ENCODE measurements at places on chromosomes 7 and 10.

DNA sequence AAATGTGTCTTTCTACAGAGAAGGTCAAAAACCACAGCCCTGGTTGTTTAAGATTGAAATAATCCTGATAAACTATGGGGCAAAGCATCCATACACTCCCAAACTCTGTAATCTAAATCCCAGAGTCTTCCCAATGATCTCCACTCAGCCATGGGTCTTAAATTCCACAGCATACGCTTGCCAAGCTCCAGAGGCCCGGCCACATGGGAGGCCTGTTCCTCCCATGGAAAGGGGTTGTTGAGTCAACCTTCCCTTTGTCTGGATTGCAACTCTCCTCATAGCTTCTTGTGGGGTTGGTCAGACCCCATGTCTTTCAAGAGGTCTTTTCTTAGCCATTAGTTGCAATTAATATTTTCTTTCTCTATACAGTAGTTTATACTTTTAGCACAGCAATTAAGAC, 718 bp upstream of the STEAP4 start:
- no peak for DNase-seq

DNA sequence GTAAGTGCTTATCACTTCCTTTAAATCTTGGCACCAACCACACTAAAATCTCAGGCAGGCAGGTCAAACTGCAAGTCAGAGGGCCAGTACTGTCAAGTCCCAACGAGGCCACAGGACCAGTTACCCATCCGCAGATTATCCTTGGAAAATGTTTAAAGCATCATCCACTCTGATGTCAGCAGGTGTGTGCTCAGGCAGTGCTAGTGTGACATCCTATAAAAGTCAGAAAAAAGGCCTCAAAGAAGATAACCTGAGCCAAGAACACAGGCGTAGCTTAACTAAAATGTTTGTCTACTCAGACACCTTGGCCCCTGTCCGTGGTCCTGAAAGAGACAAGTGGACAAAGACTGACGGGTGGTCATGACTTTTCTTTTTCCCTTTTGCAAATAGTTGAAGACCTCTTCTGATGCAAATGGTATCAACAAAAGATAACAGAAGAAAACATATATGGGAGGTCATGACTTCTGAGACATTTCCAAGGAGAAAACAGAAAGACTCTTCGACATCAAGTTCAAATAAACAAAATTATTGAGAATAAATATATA, 309.3 kb downstream of the KCNMA1 start:
- no peak for DNase-seq

DNA sequence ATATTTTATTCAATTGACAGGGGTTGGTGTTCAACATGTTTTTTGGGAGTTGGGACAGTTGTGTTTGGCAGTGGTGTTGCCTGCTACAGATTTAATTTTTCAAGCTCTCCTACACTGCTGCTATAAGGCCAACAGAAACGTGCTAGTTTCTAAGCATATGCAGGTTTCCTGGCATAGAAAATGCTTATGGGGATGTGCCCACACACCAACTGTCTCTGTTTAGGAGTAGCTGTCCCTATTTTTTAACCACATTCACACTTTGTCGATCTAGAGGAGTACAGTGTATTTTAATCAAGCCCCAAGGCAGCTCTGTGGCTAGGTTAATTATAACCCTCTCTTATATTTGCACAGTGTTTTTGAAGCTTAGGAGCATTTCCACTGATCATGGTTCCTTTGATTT, 28.6 kb downstream of the TMEM178B start:
- DNase-seq = no peak

DNA sequence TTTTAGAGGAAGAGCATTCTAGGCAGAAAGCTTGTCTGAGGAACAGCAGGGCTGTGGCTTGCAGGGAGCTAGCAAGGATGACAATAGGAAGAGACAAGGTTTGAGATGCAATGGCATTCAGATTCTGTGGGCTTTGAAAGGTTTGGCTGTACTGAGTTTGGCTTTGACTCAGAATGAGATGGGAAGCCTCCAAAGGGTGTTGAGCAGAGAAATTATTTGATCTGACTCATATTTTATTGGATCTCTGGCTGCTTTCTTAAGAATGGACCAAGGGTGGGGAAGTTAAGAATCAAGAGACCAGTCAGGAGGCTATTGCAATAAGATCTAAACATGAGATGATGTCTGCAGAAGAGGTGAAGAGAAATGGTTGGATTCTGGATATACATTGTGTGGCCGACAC, 273.2 kb downstream of the CDK14 start:
- no peak for DNase-seq

- DNase-seq = no peak
Measured at GRCh38 chr10:77296534-77297392, 340.8 kb downstream of the KCNMA1 start.

DNA sequence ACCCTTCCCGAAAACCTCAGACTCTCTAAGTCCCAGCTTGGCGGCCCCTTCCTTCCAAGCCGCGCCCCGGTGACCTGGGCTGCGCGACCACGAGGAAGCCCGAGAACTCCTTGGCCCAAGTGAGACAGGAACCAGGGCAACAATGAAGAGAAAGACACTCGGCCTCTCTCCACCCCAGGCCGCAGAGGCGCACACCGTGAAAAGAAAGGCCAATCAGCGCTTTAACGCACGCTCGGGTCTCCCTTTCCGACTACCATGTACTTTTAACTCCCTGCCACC, 166.4 kb upstream of the PPP1R3A start:
- no peak for DNase-seq

DNA sequence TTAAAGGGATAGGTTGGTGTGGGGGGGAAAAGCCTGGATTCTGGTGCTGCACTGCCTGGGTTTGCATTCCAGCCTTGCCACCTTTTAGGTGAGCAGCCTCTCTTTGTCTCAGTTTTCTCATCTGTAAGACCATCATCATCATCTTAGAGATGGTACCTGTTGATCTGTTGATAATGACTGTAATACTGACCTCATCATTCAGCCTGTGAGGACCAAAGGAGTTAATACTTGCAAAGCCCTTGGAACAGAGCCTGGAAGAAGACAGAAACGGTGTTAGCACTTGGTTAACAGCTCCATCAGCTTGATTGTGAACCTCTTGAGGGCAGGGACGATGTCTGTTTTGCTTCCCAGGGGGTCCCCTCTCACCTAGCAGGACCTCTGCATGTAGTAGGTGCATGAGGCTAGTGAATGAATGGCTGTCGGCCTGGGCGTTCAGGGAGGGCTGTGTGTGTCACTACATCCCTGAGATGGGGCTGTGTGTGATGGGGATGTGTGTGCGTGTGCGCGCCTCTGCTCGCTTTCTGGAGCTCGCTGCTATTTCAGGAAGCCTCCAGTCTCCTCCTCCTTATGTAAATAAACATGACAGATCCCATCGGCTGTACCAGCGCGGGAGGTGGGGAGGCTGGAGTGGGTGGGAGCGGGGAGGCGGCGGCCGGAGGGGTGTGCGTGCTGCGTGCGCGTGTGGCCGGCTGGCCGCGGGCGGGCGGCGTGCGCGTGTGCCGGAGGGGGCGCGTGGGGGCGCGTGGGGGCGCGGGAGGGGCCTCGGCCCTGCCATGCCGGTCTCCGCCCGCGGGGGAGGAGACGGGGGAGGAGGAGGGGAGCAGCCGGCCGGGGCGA, 61.2 kb downstream of the NEURL1 start:
- peak; percentile 27 for DNase-seq

GRCh38 chr10:11083051-11083450, 65.4 kb downstream of the CELF2 start:
- DNase-seq = no peak

DNA sequence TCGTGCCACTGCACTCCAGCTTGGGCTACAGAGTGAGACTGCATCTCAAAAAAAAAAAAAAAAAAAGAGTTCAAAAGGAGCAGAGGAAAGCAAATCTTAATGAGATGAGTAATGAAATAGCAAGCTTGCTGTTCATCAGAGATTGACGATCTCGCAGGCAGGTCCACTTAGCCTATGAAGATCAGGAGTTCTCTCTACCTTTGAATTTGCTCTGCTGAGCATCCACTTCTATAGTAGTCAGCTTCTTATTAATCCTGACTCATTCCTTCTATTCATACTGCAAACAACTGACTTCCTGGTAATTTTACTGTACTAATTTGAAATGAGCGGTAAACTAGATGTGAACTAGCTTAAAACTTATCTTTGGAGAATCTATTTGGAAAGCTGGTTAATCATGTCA, 1014.6 kb downstream of the GATA3 start:
- no peak for DNase-seq

Measured in hippocampal formation (tissue), 2 donors.